NK-92 treated with Interleukin-12 subunit alpha and Interleukin-12 subunit beta, amount 100 ng/mL, for 24 hours (cell line): ENCODE measurements at places on chromosomes 13 and 19.

- no peak for DNase-seq
Observed at GRCh38 chr19:55345818-55346724, 6.4 kb downstream of the KMT5C start.

DNA sequence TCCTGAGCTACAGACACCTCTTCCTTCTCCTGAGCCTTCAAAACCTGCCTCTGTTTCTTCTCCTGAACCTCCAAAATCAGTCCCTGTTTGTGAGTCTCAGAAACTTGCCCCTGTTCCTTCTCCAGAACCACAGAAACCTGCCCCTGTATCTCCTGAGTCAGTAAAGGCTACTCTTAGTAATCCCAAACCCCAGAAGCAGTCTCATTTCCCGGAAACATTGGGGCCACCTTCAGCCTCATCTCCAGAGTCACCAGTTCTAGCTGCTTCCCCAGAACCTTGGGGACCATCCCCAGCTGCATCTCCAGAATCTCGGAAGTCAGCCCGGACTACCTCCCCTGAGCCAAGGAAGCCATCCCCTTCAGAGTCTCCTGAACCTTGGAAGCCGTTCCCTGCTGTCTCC, 10.0 kb downstream of the CHAMP1 start:
- DNase-seq: no peak

- DNase-seq: no peak
Observed at GRCh38 chr13:93265800-93266199, 39.2 kb downstream of the GPC6 start.

DNA sequence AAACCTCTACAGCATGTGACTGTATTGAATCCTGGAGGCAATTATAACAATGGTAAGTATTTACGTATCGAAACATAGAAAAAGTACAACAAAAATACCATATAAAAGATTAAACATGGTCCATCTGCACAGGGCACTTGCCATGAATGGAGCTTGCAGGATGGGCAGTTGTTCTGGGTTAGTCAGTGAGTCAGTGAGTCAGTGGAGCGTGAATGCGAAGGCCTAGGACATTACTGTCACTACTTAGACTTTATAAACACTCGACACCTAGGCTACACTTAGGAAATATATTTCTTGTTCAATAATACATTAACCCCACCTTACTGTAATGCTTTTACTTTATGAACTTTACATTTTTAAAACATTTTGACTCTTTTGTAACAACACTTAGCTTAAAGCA, 35.6 kb upstream of the TMTC4 start:
- DNase-seq: no peak

DNA sequence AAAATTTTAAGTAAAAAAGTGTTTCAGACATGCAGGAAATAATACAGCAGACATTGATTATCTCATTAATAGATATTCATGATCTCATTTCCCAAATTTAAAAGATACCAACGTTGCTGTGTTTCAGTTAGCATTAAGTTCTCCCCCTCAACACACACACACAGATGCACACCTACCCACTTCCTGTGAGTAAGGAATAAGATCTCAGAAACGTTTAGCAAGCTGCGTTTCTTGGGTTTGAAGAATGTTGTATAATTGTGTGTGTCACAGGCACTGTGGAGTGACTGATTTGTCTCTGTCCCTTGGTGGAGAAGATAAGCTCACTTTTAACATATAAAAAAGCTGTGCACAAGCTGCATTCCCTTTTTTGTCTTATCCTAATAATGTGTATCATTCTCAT, 196.8 kb downstream of the PDS5B start:
- DNase-seq: no peak

GRCh38 chr13:34372581-34372980, 554.6 kb downstream of the RFC3 start:
- no peak for DNase-seq

DNA sequence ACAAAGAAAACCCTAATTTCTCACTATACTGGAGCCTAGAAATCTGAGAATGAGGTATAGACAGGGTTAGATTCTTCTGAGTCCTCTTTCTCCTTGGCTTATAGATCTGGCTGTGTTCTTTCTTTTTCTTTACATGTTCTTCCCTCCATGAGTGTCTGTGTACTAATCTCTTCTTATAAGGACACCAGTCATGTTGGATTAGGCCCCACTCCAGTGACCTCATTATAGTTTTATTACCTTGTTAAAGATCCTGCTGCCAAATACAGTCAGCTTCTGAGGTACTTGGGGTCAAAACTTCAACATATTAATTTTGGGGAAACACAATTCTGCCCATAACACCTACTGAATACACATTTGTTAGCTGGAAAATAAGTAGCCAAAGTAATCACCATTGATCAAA, 302.6 kb downstream of the PCDH9 start:
- no peak for DNase-seq

DNA sequence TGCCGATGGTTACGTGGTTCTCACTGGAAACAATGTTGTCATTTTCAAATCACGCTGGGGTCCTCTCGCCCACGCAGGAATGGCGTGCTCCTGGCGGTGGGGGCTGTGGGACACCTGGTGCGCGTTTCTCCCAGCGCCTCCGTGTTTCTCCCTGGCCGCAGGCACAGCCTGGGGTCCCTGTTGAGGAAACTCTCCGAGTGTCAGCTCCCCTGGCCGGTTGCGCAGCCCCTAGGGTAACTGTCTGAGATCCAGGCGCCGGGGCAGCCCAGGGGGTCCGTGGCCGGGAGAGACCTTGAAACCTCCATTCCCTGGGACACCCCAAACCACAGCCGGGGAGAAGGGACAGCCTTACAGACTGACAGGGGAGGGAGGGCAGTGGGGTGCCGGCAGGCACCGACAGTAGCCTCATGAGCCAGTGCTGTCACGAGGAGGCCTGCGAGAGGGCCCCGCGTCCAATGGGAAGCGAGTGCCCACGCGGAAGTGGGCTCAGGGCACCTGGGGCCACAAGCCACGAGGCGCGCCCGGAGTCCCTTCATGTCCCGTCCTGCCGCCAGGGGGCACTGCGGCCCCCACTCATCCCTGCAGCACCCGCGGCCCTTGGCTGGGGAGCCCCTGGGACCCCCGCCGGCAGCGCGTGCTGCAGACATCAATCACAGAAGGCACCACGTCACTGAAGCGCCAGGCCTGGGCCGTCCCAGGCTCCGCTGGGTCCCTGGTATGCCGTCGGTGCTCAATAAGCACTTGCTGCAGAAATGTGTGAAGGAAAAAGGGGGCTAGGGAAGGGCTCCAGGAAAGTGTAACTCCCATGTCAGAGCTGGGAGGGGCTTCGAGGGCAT, 9.5 kb downstream of the ADAMTSL5 start:
- DNase-seq: no peak

DNA sequence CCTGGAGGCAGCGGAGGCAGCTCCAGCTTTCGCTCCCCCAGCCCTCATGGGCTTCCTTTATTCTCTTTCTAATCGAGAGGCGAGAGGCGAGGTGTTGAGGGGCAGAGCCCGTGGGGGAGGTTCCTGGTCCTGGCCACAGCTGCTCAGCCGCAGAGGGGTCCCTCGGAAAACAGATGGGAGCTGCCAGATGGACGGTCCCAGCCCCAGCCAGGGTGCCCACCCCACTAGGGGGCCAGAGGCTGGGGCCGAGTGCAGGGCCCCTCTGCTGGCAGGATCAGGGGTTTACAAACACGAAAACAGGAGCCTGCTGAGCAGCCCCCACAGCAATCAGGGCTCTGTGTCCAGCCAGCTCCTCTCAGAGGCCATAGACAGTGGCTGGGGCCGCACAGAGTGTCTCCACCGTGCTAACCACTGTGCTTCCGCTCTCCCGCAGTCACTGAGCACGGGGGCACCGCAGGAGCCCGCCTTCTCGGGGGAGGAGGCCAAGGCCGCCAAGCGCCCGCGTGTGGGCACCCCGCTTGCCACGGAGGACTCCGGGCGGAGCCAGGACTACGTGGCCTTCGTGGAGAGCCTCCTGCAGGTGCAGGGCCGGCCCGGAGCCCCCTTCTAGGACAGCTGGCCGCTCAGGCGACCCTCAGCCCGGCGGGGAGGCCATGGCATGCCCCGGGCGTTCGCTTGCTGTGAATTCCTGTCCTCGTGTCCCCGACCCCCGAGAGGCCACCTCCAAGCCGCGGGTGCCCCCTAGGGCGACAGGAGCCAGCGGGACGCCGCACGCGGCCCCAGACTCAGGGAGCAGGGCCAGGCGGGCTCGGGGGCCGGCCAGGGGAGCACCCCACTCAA, 182.2 kb downstream of the KDM4B start:
- DNase-seq: no peak

DNA sequence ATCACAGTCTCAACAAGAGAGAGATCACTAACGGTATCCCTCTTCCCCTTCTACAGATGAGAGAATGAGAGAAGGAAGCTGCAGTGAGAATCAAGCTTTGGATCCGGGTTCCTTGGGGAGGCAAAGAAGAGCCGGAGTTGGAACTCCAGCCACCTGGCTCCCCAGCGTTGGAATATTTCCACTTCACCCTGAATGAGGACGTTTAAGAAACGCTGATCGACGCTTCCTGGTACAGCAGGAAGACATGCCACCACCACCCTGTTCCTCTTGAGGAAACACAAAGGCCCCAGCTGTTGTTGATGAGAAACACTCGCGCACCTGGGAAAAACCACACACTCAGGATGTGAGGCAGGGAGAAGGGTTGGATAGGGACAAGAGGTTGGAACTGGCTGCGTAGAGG, 11.3 kb upstream of the CACNG8 start:
- no peak for DNase-seq

DNA sequence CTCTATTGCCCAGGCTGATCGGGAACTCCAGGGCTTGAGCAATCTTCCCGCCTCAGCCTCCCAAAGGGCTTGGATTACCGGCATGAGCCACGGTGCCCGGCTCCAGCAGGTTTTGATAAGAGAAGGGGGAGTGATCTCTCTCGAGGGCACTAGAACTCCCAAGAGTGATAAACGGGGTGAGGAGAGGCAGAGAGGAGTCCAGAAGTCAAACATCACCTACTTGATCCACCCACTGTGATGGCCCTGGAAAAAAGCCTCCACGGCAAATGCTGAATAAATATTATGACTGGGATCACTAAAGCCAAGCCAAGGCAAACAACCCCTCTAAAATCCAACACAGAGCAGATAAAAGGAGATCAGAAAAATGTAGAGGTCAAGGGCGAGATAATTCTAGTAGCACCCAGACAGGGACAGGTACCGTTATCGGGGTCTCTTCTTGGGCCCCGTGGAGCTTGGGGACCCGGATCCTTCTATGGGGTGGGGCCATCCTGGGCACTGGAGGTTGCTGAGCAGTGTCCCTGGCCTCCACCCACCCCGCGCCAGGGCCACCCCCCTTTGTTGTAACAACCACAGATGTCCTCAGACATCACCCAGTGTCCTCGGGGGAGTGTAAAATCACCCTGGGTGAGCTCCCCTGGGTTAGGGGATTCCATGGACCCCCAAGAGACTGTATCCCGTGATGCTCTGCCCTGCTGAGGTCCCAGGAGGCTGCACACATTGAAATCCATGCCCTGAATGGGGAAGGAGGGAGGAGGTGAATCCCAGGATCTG, 3.7 kb upstream of the CREB3L3 start:
- no peak for DNase-seq

DNA sequence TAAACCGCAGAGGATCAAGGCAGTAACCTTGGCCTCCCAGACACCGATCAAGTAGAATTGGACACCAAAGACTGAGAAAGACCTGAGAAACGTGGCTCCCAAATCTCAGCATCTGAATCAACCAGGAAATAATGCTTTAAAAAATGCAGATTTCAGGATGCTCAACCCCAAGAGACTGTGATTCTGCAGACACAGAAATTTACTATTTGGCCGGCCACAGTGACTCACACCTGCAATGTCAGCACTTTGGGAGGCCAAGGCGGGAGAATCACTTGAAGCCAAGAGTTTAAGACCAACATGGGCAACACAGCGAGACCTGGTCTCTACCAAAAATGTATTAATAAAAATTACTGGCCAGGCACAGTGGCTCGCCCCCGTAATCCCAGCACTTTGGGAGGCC, 6.2 kb downstream of the ABCC4 start:
- no peak for DNase-seq

GRCh38 chr13:32501064-32501463, 37.5 kb downstream of the N4BP2L2 start:
- DNase-seq: no peak

- DNase-seq: no peak
Observed at GRCh38 chr13:66036024-66036614, 1194.0 kb downstream of the PCDH9 start.

- DNase-seq: no peak
Observed at GRCh38 chr13:34340534-34340933, 522.6 kb downstream of the RFC3 start.

- no peak for DNase-seq
Observed at GRCh38 chr19:5914358-5914774, 312 bp downstream of the CAPS start.

- DNase-seq: no peak
Observed at GRCh38 chr19:33194532-33194885, 379 bp downstream of the LRP3 start.

GRCh38 chr19:41928221-41928683, at the start of gene ERFL:
Gene ERFL (minus strand): TSS chr19:41928449. CDS start chr19:41912919, 15,530 bp downstream.
- DNase-seq: no peak

- no peak for DNase-seq
Observed at GRCh38 chr13:110173247-110173818, 133.6 kb downstream of the COL4A1 start.

DNA sequence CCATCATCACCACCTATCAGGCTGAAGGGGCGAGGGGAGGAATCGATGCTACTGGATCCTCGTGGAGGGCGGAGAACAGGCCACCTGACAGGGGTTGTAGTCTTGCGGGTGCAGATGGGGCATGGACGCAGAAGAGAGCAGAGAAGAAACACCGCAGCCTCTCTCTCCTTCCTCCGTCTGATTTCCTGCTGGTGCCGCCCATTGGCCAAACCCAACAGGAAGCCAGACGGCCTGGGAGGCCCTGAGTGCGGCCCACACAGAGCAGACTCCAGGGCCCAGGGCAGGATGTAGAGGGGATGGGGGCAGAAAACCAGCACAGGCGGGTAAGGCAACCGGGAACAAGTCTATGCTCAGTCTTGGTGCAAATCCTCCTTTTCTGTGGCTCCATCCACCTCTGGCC, 15.4 kb downstream of the CEBPA start:
- DNase-seq: no peak

DNA sequence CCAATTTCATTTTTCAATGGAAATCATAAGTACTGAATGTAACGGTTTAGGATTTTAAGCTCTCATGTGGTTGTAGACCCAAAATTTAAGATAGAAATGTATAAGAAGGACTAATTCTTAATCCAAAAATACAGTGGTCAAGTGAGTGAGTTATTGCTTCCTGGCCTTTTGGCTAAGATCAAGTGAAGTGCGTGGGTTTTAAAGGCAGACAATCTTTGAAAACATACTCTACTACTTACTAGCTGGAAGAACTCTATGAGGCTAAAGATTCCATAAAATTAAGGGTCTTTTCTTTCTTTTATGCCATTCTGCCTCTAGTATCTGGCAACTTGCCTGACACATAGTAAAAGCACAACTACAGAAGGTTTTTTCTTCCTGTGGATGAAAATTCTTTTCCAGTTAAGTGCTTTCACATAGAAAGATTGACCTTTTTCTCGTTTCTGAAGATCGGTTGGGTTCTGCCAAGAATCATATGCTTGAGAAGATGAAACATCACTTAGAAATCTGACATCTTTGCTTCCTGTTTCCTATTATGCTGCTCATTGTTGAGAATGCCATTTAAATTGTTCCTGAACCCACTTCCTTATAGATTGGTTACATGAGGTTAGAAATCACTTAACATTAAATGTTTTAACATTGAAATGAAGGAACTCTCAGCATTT, 26.4 kb upstream of the SCEL start:
- DNase-seq: no peak

GRCh38 chr19:44308011-44308410, 3.2 kb upstream of the ZNF235 start:
- no peak for DNase-seq

- no peak for DNase-seq
Observed at GRCh38 chr13:106352850-106353249, 182.6 kb downstream of the EFNB2 start.

- DNase-seq: no peak
Observed at GRCh38 chr13:45933203-45933908, 81.8 kb upstream of the SIAH3 start.
